ENCODE measurements at places on chromosomes 4 and X. TPM values are rescaled to one million over a fixed set of nuclear protein-coding genes. Genes with fewer than 3 reads are reported as not detected.

The SMR3B gene
- total RNA-seq: not detected

The KIAA1210 gene
- total RNA-seq: not detected

The TSC22D3 gene
- 189 TPM for total RNA-seq

The RASGEF1B gene
- total RNA-seq: not detected

The SPANXC gene
- not detected for total RNA-seq

The UGT8 gene
- 0.13 TPM for total RNA-seq

The ARAP2 gene
- not detected for total RNA-seq

The ZAR1 gene
- not detected for total RNA-seq

The HSFX3 gene
- total RNA-seq: not detected

The PLS3 gene
- 124 TPM for total RNA-seq

The PPP1R2C gene
- not detected for total RNA-seq

The KCNIP4 gene
- total RNA-seq: not detected

The SHROOM3 gene
- 0.46 TPM for total RNA-seq

The OFD1 gene
- total RNA-seq: 7.3 TPM

The IL2RG gene
- not detected for total RNA-seq

The SH3BGRL gene
- 115 TPM for total RNA-seq

The NCAPG gene
- 83.7 TPM for total RNA-seq

The CENPVL2 gene
- not detected for total RNA-seq

The EDA gene
- 0.06 TPM for total RNA-seq

The UCP1 gene
- not detected for total RNA-seq

The CXorf65 gene
- total RNA-seq: not detected

The SOD3 gene
- not detected for total RNA-seq

The DIPK2B gene
- total RNA-seq: not detected

The SSX2B gene
- total RNA-seq: not detected

The OPN1MW gene
- not detected for total RNA-seq

The SYTL5 gene
- 0.46 TPM for total RNA-seq

The OTC gene
- total RNA-seq: not detected

Data from LHCN-M2 (cell line).